ENCODE measurements at places on chromosomes 2 and 18. TPM values are rescaled to one million over a fixed set of nuclear protein-coding genes. Genes with fewer than 3 reads are reported as not detected.

GRCh38 chr2:144683107-144683753, 163.3 kb upstream of the ZEB2 start:
- H3K27ac ChIP-seq: no peak overlapping the region
- no peaks in the 10 kb centered on the region for H3K4me1 ChIP-seq

DNA sequence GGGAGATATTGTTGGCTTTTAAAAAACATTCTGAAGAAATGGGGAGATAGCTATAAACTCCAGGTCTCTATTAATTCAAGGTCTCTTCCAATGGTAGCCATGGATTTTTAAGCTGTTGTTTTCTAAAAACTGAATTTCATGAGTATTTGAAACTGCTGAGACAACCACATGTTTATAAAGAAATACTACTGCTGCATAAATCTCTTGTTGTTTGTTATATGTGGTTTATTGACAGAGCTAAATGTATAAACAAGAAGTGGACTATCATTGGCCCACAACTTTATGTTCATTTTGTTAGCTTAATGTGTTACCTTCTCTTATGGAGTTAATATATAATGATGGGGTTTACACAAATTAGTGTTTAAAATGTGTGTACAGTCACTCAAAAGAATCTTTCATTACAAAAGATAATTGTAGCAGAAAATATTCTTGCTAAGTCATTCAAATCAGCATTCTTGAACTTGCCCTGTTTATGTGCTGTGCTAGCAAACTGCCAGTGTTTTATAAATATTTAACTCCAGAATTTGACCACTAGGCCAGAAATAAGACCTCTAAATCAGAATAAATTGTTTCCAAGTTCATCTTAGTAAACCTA, 242.1 kb downstream of the TMX3 start:
- H3K27ac ChIP-seq: no peak overlapping the region
- no peak overlapping the region for H3K4me3 ChIP-seq
- no peaks in the 10 kb centered on the region for H3K36me3 ChIP-seq
- H3K27me3 ChIP-seq: no peaks in the 10 kb centered on the region
- DNase-seq: no peak

CRACDL gene
- 6.2 TPM for total RNA-seq

C1QL2 gene
- total RNA-seq: not detected

GRCh38 chr2:174281736-174282135, 33.4 kb upstream of the OLA1 start:
- DNase-seq: no peak
- H3K4me3 ChIP-seq: no peak overlapping the region
- H3K27me3 ChIP-seq: no peaks in the 10 kb centered on the region
- no peaks in the 10 kb centered on the region for H3K36me3 ChIP-seq

EVA1A gene
- total RNA-seq: 1.3 TPM

DNA sequence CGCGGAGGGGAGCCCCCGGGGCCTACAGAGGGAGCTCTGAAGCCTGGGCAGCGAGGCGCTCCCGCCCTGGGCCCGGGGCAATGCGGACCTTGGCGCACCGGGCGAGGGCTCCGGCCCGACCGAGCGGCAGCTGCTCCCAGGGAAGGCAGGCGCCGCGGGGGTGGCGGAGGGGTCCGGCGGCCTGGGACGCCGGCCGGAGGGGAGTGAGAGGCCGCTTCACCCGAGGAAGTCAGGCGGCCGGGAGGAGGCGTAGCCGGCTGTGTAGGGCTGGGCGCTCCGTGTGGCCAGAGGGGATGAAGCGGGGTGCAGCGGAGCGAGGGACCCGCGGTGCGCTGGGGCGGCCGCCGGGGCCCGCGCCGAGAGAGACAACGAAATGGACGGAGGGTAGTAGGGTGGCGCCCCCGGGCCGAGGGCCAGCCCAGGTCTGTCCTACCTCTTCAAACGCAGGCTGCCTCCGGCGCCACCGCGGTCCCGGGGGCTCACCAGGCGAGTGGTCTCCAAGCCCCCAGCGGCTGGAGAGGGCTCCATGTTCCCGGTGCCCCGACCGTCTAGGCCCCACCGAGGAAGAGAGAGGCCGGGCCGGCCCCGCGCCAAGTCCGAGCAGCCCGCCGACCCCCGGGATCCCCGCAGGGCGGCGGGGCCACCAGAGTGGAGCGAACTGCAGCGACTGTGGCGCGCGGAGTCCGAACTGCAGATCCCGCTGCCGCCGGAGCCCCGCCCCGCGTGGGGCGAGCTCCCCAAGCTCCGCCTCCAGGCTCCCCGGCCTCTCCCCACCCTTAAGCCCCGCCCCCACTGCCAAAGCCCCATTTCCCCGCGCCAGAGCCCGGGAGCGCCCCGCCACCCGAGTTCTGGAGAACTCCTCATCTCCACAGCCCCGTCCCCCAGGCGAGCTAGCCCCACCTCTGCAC, at the start of gene SLC30A3:
SLC30A3 (minus strand) TSS at position 669 of the 908 bp plus-strand sequence; CDS start at position 528, 141 bp downstream.
- H3K4me1 ChIP-seq: peaks cover 38% of the 10 kb centered on the region
- H3K27ac ChIP-seq: no peak within 1 kb of the TSS
- peak; percentile 72 for DNase-seq
- H3K4me3 ChIP-seq: peak within 1 kb of the TSS; percentile 43
- H3K27me3 ChIP-seq: peaks cover 73% of the 10 kb centered on the region

DNA sequence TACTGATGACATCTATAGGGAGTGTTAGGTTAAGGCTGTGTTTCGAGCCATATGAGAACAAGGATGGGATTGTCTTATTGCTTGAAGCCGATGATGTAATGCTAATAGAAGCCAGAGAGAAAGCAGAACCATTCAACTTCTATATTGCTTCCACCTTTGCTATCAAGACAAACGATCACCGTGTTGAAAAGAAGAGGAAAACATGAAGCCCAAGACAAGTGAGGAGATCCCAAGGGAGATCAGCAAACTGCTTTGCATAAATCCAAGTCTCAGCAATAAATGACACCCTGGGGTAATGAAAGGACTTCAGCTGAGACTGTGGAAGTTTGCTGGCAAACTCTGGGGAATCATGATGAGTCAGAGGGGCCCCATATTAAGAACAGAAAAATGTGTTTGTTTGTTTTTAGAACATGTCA, 206.2 kb downstream of the NCKAP5 start:
- H3K4me1 ChIP-seq: no peaks in the 10 kb centered on the region
- H3K27me3 ChIP-seq: no peaks in the 10 kb centered on the region
- no peaks in the 10 kb centered on the region for H3K36me3 ChIP-seq
- no peak overlapping the region for H3K27ac ChIP-seq
- DNase-seq: no peak

GRCh38 chr2:108926561-108927380, 62.2 kb downstream of the EDAR start:
- no peaks in the 10 kb centered on the region for H3K27me3 ChIP-seq
- no peak for DNase-seq
- no peaks in the 10 kb centered on the region for H3K36me3 ChIP-seq
- H3K27ac ChIP-seq: no peak overlapping the region
- no peak overlapping the region for H3K4me3 ChIP-seq

CEP68 gene
- 27.2 TPM for total RNA-seq

- H3K4me1 ChIP-seq: no peaks in the 10 kb centered on the region
- peak; percentile 74 for DNase-seq
- H3K27ac ChIP-seq: no peak overlapping the region
- H3K4me3 ChIP-seq: no peak overlapping the region
- no peaks in the 10 kb centered on the region for H3K36me3 ChIP-seq
Measured at GRCh38 chr2:1886405-1886992, 142.2 kb upstream of the PXDN start.

DNA sequence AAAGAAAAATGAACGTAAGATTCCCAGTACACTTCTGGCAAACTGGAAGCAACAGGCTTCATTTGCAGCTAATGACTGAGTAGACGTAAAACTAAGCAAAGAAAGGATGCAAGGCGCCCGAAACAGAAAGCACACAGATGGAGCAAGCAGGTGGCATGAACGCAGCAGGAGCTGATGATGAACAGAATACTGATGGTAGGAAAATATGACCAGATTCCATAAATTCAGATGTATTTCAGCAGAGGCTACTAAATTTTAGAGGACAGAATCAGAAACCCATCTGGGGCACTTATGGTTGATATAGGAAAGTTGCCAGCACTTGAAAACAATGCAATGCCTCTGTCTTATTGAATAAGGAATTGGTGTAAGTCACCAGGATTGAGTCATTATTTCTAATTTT, 658.7 kb upstream of the LINC00305 start:
- no peaks in the 10 kb centered on the region for H3K27me3 ChIP-seq
- DNase-seq: no peak
- H3K27ac ChIP-seq: no peak overlapping the region
- H3K4me1 ChIP-seq: no peaks in the 10 kb centered on the region

IL1F10 gene
- not detected for total RNA-seq

DNA sequence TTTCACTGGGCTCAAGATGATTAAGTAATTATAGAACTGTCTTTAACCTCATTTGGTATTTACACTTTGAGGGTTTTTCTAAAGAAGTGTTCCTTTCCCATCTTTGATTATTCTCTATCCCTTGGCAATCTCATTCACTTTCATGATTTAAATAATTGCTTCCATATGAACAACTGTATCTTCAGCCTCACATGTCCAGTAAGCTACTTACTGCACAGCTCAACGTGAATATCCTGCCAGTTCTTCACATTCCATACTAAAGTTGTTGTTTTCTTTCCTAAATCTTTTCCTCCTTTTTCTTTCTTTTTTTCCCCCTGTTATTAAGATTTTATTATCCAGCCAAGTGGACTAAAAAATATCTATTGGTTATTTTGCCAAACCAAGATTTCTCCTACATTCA, 37.7 kb downstream of the ZC3H15 start:
- peaks cover 16% of the 10 kb centered on the region for H3K36me3 ChIP-seq
- no peak for DNase-seq
- no peaks in the 10 kb centered on the region for H3K4me1 ChIP-seq
- no peak overlapping the region for H3K4me3 ChIP-seq
- no peaks in the 10 kb centered on the region for H3K27me3 ChIP-seq

EHD3 gene
- 1.7 TPM for total RNA-seq

DNA sequence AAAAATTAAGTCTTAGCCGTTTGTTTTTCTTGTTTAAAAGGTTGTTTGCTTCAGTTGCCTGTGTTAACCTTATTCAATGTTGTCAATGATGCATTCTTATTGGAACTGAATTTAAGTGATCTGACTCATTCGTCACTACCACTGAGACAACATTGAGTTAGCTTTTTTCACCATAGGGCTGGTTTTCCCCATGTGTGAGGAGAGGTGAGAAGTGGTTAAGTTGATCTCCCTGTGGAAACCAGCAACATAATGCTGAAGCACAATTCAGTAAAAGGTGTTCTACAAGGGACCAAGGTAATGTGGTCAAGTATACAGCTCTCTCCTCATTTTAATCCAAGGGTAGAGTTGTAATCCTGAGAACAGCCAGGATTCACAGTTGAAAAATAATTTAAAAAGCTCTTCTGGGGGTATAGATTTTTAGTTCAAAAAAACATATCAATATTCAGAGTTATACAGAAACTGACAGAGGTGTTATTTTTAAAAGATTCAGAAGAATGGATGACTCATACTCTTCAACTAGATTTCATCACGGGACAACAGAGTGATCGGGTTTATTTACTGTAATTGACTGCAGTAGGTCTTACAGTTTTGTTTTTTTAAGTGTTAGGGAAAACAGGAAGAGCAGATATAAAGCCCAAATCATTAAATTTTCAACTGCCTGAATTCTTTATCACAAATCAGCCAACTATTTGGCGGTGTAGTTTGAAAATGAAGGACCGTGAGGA, 12.6 kb downstream of the NOP58 start:
- no peak for DNase-seq
- no peak overlapping the region for H3K4me3 ChIP-seq
- H3K27ac ChIP-seq: no peak overlapping the region
- no peaks in the 10 kb centered on the region for H3K27me3 ChIP-seq
- peaks cover 81% of the 10 kb centered on the region for H3K36me3 ChIP-seq
